ENCODE measurements at places on chromosomes 1 and 21. TPM values are rescaled to one million over a fixed set of nuclear protein-coding genes. Genes with fewer than 3 reads are reported as not detected.

GRCh38 chr1:202107321-202107761, 15.4 kb upstream of the GPR37L1 start:
- DNase-seq = no peak

GRCh38 chr1:246078888-246079252, 428.2 kb downstream of the SMYD3 start:
- no peak for DNase-seq

GRCh38 chr1:231199868-231200267, 38.0 kb downstream of the TRIM67 start:
- DNase-seq = no peak

RASSF5 gene
- 291 TPM for polyA plus RNA-seq

DNA sequence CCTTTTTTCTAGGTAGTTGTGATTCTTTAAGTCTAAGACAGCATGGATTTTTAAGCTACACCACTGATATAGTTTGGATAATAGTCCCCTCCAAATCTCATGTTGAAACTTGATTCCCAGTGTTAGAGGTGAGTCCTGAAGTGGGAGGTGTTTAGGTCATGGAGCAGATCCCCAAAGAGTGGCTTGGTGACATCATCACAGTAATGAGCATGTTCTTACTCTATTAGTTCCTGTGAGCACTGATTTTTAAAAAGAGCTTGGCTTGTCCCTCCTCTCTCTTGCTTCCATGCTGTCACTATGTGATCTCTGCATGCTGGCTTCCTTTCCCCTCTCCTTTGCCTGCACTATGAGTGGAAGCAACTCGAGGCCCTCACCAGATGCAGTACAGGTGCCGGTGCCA, 115.5 kb downstream of the LEPR start:
- DNase-seq = no peak

PTCH2 gene
- polyA plus RNA-seq = not detected

GRCh38 chr1:6241107-6241886, 2.7 kb upstream of the HES3 start:
- no peak for DNase-seq

DNA sequence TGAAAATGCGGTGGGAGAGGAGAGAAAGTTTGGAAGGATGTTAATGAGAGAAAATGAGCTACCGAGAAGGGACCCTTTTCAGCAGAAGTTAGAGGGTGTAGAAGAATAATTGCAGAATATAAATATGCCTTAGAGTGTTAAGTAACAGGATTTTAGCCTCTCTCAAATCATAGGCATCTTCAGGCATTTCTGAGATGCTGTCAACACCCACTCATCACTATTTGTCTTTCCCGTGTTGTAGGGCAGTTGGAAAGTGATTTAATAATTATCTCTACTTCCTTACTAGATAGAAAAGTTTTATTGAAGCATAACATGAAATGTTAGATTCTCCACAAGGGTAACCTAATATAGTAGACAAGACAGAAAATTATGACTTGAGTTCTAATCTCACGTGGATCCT, 96.4 kb upstream of the RGS4 start:
- DNase-seq = no peak

PAQR6 gene
- polyA plus RNA-seq = 0.21 TPM

DNA sequence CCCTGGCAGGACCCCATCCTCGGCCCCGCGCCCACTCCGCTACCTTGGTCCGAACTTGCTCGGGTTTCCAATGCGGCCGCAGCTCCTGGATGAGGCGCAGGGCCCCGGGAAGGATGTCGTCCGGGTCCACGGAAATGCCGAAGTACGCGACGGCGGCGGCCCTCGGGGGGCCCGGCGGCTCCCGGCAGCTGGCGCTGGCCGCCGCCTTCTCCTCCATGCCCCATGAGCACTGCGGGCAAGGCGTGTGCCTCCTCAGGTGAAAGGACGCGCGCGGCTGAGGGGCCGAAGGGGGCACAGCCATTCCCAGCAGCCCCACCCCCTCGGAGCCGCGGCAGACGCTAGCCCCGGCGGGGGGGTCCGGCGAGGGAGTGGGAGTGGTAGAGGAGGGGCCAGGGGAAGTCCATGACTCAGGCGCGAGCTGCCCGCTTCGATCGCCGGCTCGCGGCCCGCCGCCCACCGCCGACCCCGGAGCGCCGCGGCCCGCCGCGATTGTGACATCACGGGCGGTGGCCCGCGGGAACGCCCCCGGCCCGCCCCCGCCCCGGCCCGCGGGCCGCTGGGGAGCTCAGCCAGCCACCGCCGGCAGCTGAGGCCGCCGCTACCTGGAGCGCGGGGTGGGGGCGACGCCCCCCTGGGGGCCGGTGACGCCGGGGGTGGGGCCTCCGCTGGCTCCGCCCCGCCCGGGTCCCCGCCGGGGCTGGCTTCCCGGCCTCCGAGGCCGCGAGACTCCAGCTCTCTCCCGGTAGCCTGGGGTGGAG, at the start of gene ETNK2:
TSS of gene ETNK2 (minus strand) at position 493 of the 758 bp plus-strand sequence. CDS start at position 301, 192 bp downstream.
- peak; percentile 32 for DNase-seq

- no peak for DNase-seq
Observed at GRCh38 chr1:26832249-26832960, 5.9 kb downstream of the ZDHHC18 start.

ENAH gene
- polyA plus RNA-seq = not detected

GJC2 gene
- polyA plus RNA-seq = 0.16 TPM

DNA sequence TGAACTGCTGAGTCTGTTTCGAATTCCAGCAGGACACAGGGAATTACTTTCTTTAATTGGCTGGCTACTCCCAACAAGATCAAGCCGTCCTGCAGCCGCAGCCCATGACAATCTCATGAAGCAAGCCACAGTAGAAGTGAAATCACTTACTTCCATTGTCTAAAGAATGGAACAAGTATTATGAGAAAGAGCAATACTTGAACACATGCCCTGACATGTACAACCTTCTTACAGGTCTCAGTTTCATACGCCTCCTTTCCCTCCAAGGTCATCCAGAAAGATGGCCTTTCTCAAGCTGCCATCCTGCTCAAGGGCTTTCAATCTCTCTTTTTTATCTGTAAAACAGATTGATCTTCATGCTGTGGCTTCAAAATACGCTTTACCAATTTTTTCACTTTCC, 85.1 kb downstream of the PCSK9 start:
- DNase-seq = no peak

DNA sequence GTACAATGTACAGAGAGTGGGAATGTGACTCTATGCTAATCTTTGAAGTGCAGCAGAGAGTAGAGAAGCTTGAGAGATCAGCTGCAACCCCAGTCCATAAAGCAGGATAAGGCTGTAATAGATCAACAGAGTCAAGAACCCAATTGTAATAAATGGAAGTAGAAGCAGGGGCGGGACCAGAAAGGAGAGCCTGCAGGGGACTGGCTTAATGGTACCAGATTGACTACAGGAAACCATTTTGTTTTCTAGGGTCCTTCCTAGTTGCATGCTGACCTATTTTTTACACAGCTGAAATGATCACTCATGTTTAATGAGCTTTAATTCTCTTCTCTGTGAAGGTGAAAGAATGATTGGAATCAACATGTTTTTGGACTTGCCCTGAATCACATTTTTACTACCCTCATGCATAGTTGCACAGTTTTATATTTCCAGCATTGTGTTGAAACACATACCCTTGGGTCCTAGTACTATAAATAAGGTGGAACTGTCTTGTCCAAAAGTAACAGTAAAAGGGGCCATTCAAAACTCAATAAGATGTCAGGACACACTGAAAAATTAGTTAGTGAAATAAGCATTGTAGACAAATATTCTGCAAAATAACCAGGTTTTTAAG, 69.8 kb downstream of the GPR88 start:
- DNase-seq = no peak

GRCh38 chr1:157597959-157598667, at the start of gene FCRL4:
Gene FCRL4, minus strand, starts transcription at chr1:157598085. Its CDS starts 141 bp downstream, at chr1:157597944.
- no peak for DNase-seq

GRCh38 chr1:213163278-213163711, 112.3 kb downstream of the RPS6KC1 start:
- DNase-seq = no peak

DNA sequence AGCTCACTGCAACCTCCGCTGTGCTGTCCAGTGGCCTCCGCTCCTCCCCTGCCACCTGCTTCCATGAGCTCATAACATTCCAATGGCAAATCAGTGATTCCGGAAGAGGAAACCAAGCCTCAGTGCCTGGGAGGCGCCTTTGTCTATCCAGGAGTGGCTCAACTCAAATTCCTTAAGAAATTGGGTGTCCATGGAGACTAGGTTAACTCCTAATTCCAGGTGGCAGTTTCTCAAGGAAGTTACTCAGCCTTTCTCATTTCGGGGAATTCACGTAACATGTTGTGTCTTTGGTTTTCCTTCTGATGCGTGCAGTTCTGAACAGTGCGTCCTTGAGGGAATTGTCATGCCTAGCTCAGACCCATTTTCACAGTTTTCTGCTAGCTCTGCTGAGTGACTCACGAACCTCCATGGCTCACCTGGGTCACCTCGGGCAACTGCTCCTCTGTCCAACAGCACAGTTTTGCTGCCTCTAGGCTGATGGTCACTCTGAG, 89.9 kb upstream of the DSCAM start:
- DNase-seq = no peak

DNA sequence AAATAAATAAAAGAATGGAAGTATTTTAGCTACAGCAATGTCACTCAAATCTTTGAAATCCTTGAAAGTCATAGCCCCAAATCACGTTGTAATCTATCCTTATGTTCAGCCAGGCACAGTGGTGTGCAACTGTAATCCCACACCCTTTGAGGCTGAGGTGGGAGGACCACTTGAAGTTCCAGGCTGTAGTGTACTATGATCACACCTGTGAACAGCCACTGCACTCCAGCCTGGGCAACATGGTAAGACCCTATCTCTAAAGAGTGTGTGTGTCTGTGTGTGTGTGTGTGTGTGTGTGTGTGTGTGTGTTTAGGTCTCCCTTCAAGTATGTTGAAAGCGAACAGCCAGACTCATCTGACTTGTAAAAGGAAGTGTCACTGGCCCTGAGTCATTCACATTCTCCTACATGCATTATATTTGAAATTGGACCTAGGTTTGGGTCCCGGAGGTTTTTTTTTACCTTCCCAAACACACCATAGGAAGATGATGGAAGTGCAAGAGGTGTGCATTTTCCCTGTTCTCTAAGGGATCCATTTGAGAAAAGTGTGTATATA, 50.1 kb downstream of the ZNF281 start:
- no peak for DNase-seq

- DNase-seq = no peak
Observed at GRCh38 chr1:36652011-36652410, 169.3 kb upstream of the CSF3R start.

GRCh38 chr21:33393348-33393747, 9.9 kb upstream of the IFNGR2 start:
- no peak for DNase-seq

DNA sequence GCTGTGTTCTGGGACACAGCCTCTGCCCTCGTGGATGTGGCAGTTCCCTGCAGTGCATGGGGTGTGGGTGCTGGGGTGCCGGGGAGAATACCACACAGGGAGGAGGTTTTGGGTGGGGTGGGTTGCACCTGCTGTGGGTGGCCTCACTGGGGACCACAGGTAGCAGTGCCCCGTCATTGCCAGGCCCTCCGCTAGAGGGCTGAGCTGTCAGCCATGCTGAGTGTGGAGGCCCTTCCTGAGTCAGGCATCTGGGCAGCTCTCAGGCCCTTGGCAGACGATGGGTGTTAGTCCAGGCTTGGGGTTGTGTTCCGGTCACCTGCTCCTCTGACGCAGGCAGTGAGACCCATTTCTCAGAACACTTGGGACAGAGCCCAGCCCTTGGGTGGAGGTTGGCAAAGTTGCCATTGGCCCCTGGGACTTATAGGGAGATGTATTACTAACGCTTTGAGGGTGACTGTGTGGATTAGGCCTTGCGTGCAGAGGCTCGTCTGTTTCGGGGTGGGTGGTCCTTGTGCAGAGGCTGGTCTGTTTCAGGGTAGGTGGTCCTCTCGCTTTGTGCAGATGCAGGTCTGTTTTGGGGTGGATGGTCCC, 23.9 kb downstream of the PCNT start:
- no peak for DNase-seq

- DNase-seq = no peak
Observed at GRCh38 chr1:109837852-109838570, 72.6 kb upstream of the CSF1 start.

DNA sequence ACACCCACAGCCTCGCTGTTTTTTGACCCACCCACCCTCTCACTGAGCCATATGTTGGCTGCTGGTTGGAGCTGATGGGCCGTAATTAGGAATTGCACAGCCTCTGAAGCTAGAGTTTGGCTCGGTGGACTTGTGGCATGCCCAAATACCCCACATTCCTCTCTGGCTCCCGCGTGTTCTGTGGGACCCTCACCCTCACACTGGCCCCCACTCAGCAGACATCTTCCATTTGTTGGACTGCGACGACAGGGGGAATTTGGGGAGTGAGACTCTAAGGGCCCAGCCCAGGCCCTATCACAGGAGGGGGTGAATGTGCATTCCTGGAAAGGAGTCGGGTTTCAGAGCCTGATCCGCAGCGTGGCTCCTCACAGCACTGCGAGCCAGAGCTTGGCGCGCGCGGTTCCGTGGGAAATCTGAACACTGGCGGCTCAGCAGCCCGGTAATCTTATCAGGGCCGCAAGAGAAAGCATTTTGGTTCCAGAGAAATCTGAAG, 5.2 kb downstream of the RCSD1 start:
- no peak for DNase-seq

GRCh38 chr21:28641731-28642130, 350.9 kb downstream of the LTN1 start:
- no peak for DNase-seq

- no peak for DNase-seq
Observed at GRCh38 chr1:25021591-25022215, 91.6 kb upstream of the RUNX3 start.

DNA sequence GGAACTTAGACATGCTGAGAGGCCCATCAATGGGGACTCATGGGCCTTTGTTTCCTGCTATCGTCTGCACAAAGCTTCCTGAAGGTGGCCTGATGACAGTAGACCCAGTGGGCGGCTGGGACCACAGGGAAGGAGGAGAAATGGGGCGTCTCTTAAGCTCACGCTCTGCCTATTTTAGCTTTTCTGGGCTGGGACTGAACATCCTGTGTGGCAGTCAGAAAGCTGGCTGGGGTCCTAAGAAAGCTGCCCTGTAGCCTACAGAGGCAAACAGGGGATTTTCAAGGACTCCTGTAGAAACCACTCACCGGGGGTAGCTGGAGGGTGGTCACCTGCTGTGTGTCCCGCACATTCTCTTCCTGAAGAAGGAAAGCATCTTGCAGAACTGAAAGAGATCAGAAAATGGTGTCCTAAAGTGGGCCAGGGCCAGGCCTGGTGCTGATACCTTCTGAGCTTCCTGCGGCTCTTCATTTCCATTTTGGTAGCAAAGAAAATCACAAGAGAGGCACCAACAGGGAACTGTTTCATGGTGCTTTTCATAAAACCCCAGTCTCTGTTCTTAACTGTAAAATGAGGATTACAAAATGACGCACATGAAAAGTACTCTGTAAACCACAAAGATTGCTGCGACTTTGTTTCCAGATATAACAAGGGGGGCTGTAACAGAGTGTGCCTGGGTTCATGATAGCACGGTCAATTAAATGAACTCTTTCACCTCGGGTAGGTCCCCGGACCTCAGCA, 8.6 kb downstream of the ZNF496 start:
- peak; percentile 26 for DNase-seq

DNA sequence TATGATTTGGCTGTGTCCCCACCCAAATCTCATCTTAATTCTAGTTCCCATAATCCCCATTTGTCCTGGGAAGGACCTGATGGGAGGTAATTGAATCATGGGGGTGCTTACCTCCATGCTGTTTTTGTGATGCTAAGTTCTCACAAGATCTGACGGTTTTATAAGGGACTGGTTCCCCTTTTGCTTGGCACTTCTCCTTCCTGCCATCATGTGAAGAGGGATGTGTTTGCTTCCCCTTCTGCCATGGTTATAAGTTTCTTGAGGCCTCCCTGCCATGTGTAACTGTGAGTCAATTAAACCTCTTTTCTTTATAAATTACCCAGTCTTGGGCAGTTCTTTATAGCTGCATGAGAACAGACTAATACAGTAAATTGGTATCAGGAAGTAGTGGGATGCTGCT, 114.1 kb downstream of the ZNF648 start:
- DNase-seq = no peak

SPRR1A gene
- not detected for polyA plus RNA-seq
